Stimulated activated CD8-positive, alpha-beta memory T cell treated with anti-CD3 and anti-CD28 coated beads, Interleukin-15, amount 100 ng/mL, for 1 hour (primary cell): ENCODE measurements at places on chromosomes 11 and 22.

DNA sequence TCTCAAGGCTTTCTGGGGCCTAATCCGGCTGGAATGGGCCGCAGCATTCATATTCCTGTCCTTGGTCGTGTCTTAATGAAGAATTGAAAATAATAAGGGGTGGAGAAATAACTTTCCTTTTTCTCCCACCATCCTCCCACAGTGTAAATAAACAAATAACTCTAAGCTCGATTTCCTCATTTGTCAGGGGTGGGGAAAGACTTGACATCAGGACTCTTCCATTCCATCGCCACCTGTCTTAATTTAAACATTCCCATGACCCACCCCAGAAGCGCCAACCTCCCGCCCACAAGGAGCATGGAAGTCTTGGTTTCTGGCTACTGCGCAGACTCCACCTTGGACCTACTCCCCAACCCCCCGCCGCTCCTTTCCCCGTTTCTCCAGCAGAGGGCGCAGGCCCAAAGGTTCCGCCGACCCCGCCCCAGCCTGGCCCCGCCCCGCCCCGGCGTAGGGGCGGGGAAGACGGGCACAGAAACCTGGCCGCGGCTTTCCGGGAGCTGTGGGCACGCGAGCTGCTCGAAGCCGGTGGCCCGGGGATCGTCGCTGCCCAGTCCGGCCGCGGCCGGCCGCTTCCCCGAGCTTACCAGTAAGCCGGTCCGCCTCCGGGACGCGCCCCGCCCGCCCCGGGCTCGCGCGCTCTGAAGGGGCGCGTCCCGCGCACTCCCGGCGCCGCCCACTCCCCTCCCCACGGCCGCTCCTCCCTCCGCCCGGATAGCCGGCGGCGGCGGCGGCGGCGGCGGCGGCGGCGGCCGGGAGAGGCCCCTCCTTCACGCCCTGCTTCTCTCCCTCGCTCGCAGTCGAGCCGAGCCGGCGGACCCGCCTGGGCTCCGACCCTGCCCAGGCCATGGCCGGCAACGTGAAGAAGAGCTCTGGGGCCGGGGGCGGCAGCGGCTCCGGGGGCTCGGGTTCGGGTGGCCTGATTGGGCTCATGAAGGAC is at the start of gene CBL:
TSS of gene CBL (plus strand) at position 766 of the 937 bp plus-strand sequence. CDS start at position 845, 79 bp downstream.
- DNase-seq: peak; percentile 99

- DNase-seq: no peak
Observed at GRCh38 chr11:1568441-1568911, 3.6 kb downstream of the DUSP8 start.

- no peak for DNase-seq
Observed at GRCh38 chr22:22067192-22067591, 84.6 kb upstream of the TOP3B start.

GRCh38 chr11:40032331-40032730 is 1427.1 kb downstream of the LRRC4C start:
- DNase-seq: no peak

DNA sequence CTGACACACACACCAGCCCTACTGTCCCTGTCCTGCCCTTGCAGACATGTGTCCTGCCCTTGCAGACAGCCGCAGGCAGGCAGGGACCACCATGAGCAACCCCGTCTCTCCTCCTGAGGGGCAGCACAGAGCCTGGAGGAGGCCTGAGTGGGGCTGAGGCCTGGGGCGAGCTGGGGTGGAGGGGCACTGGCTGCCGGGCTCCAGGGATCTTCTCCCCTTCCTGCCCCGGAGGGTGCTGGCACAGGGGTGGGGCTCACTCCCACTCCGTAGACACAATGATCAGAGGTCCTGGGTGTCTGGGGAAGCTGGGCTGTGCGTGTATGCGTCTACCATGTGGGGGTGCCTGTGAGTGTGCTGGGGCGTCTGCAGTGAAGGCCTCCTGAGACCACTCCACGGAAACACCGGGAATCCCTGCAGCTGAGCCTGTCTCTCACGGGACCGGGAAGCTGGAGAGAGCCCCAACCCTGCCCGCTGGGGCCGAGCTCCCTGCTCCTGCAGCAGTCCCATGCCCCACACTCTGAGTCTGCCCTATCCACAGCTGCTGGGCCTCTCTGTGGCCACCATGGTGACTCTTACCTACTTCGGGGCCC is 588 bp downstream of the TSPAN32 start:
- DNase-seq: no peak

GRCh38 chr22:47013861-47014635 is 251.6 kb downstream of the TBC1D22A start:
- DNase-seq: no peak

- no peak for DNase-seq
Observed at GRCh38 chr22:46929710-46930204, 167.3 kb downstream of the TBC1D22A start.

GRCh38 chr11:9662273-9662672 is 1.6 kb upstream of the SWAP70 start:
- no peak for DNase-seq

DNA sequence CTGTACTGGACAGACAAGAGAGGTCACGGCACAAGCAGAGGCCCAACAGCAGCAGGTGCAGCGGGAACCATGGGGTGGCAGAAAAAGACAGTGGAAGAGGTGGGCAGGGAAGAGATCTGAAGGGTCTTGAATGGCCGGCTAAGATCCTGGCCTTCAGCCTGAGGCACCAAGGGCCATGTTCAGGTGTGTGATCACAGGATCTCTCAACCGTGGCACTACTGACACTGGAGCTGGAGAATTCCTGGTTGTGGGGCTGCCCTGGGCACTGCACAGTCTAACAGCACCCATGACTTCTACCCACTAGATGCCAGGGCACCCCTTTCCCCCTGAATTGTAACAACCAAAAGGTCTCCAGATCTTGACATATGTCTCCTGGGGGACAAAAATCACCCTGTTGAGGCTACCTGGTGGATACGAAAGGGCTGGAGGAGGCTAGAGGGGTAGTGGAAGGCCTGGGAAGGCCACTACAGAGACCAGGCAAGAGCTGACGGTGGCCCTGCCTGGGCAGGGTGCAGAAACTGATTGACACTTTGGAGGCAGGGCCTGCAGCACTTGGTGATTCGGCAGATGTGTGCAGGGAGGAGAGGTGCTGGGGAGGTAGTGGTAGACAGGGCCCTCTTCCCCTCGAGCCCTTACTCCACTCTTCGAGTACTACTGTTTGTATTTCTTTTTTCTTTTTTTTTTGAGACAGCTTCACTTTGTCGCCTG is 8.3 kb downstream of the CSNK1E start:
- no peak for DNase-seq

DNA sequence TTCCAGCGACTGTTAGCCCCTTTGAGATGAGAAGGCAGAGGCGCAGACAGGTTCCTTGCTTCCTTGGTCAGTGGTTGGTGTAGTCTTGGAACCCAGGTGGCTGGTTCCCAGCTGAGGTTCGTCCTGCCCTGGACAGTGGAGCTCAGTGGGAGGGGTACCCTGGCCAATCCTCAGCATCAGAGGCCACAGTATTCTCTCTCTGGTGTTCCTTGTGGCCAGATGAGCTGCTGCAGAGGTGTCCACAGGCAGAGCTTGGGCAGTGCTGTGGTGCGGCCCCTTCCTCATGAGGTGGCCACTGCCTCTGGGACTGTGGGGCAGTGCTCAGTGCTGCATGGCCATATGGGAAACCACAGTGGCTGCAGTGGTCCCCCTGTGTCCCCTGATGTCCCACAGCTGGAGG is 61.8 kb downstream of the CTTN start:
- DNase-seq: no peak

DNA sequence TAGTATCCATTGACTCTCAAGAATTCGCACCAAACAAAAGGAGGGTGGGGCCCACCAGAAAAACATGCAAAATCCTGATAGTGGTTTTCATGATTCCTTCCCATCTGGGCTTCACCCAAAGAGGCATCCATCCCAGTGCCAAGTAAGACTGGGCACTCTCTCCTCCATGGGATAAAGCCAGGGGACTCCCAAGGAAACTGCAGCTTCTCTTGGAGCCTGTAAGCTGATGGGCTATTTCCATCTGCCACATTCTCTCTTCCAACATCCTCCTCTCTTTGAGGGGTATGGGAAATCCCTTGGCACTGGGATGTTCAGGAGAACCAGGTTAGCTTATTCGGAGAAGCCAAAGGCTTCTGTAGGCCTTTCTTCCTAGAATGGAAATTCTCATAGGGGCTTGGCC is 10.8 kb downstream of the OPCML start:
- no peak for DNase-seq

- DNase-seq: no peak
Observed at GRCh38 chr11:15848631-15849168, 507.6 kb downstream of the SOX6 start.

- DNase-seq: no peak
Observed at GRCh38 chr11:79363256-79363655, 77.6 kb downstream of the TENM4 start.

DNA sequence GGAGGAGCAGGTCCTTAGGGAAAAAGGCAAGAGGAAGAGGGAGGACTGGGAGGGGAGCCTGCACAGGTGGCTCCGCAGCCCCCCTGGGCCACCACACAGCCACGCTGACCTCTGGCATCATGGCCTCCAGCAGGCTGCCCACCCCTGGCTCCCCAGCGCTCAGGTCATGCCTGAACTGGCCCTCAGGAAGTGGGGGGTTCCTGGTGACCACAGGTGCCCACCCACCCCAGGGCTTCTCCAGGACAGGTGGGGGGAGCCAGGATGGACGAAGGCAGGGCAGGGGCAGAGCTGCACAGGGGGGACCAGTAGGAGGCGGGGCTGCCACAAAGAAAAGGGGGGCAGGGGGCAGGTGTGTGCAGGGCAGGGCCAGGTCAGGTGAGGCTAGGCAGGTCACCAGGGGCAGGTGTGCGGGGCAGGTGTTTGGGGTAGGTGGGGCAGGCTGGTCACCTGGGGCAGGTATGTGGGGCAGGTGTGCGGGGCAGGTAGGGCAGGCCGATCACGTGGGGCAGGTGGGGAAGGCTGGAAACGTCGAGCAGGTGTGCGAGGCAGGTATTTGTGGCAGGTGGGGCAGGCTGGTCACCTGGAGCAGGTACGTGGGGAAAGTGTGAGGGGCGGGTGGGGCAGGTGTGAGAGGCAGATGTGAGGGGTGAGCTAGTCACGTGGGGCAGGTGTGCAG is 997 bp downstream of the DEAF1 start:
- no peak for DNase-seq

GRCh38 chr22:39949964-39950737 is 10.0 kb upstream of the TMA7B start:
- DNase-seq: no peak

DNA sequence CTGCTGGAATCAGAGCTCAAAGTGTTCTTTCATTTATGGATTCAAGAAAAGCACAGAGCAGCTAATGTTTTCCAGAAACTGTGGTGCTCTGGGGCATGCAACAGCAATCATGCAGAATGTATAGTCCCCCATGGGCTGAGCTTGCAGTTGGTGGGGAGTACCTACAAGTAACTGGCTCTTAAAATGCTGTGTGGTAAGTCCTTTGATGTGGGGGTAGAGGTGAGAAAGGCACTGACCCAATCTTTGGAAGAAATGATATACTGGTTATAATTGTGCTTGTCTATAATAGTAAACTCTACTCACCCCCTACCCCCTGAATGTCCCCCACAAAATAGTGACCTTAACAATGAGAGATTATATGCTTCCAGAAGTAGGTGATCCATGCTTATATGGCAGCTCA is 29.1 kb upstream of the CD44 start:
- DNase-seq: no peak

GRCh38 chr11:7672960-7673723 is at the start of gene CYB5R2:
Gene CYB5R2 (minus strand): TSS chr11:7673500. CDS start chr11:7672825, 675 bp downstream.
- no peak for DNase-seq

GRCh38 chr22:48495751-48496080 is 1332.0 kb downstream of the BRD1 start:
- DNase-seq: no peak

DNA sequence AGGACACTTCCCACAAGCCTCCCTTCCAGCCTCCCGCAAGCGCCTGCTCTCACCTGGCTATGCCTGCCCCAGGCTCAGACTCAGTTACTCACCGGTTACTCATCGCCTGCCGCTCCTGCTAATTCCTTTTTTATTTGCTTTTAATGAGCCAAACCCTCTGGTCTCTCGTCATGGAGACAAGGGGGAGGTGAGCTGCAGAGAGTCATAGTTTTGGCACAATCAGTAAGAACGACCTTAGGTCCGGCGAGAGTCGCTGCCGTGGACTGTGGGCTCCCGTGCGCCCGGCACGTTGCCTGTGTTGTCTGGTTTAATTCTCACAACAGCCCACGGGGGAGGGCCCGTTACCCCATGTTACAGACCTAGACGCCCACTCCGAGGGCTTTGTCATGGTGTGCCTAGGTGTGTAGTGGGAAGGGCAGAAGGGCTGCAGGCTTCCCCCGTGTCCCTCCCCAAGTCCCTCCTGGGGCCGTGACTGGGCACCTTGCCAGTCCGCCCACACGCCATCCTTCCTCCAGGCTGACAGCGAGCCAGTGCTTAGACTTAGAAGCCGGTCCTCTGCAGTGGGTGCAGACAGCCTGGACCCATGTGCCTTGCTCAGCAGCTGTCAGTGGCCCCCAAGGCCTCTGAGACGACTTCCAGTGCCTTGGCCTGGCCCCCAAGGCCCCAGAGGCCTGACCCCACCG is 42.2 kb downstream of the WNT7B start:
- DNase-seq: no peak

GRCh38 chr11:33064033-33064825 is 24.9 kb downstream of the TCP11L1 start:
- no peak for DNase-seq

DNA sequence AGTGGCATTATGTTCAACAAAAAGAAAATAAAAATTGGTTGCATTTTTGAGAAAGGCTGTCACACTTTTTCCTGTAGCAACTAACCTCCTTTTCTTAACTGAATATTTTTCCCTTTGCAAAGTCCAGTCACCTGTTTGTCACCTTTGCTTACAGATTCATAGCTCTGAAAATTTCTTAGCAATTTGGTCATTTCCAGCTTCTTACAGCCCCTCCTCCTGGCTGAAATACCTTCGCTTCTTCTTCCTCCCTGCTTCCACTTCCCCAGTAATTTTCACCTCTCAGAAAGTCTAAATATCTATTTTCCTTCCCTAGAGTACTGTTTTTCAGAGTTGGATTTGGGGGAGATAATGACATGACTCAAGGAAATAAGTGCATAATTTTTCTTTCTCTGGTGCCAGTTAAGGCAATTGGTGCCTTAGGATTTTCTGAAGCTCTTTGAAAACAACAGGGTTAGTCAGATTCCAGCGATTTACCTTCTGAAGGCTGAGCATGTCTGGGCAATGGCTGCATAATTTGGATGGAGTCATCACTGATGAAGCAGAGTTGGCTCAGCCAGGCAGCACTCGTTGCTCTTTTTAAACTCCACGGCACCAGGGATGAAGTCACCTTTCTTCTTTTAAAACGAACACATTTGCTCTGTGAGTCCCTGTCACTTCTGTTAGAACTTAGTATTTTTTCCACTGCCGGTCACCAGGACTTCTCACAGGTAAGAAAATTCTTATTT is 62.1 kb upstream of the AMOTL1 start:
- no peak for DNase-seq

GRCh38 chr11:106523171-106523570 is 445.7 kb downstream of the AASDHPPT start:
- no peak for DNase-seq

GRCh38 chr11:10387206-10388083 is 67.6 kb upstream of the AMPD3 start:
- no peak for DNase-seq

- DNase-seq: no peak
Observed at GRCh38 chr11:45603946-45604682, 61.3 kb downstream of the CHST1 start.
